ENCODE measurements at places on chromosomes 11 and 22.

GRCh38 chr11:61482513-61482912 is 26.0 kb upstream of the LRRC10B start:
- no peak for DNase-seq

- no peak for DNase-seq
Measured at GRCh38 chr22:29442976-29443375, 4.6 kb downstream of the RFPL1 start.

DNA sequence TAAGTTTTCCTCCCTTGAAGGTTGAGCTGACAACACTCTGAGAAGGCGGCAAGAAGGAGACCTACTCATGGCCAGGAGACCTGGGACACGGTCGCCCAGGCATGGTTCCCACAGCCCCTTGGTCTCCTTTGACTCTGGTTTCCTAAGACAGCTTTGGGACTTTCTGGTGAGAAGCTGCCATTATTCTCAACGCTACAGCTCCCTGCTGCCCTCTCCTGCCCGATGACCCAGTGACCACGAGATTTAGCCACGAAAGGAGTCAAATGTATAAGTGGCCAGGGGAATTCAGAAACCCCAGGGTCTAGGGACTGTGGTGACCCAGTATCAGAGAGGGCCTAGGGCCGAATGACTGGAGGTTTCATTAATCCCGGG is 699 bp upstream of the SDF2L1 start:
- no peak for DNase-seq

DNA sequence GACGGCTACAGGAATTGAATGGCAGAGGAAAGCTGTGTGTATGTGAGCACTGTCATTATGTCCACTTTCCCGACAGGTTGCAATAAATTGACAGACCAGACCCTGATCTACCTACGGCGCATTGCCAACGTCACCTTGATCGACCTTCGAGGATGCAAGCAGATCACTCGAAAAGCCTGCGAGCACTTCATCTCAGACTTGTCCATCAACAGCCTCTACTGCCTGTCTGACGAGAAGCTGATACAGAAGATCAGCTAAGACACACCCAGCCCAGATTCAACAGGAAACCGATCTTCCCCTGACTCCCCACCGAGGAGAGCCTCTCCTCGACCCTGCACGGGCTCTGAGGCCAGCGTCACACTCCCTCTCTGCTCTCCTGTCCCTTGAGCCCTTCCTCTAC is 11.5 kb upstream of the GRK2 start:
- DNase-seq = no peak

DNA sequence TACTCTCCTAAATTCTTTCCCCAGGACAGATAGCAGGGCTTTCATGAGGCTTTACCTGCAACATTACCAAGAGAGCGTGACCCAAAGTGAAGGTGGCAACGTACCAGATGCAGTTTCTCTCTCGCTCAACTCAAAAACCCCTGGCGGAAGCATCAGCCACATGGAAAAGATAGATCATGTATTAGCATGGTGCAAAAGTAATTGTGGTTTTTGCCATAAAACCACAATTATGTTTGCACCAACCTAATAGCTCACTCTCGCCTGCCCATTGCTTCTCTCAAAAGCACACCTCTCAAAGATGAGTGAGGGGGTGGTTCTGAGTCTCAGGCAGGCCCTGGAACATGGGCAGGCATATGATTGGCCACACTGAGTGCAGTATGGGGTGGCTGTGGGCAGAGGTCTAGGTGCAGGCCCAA is 7.0 kb downstream of the MS4A6A start:
- DNase-seq = no peak

GRCh38 chr11:120133216-120134105 is 4.5 kb downstream of the TRIM29 start:
- DNase-seq = no peak

DNA sequence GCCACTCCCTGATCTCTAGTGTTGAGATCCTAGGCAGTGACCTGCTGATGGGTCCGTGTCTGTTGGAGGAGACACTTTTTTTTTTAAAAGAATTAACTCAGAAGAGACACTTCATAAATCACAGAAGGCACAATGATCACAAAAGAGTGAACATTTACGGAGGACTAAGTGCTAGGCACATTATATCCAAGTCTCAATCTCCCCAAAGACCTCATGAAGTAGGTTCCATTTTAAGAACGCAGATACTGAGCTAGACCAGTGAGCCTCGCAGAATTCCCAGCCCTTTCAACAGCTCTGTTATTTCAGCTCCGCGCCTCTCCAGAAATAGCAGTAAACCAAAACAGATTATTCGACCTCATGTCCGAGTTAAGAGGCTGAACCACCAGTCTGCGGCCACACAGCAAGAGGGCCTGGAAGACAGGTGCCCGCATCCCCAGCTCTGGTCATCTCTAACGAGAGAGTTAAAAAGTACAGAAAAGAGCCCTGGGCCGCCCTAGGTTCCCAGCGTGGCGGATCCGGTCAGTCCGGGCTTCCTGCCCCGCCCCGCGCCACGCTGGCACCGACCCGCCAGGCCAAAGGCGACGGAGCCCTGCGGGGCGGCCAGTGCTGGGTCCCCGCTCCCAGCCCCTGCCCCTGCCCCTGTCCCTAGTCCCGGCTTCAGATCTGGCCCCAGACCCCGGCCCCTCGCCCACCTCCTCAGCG is 612 bp downstream of the XBP1 start:
- DNase-seq = no peak

All from activated CD8-positive, alpha-beta memory T cell treated with anti-CD3 and anti-CD28 coated beads for 1 hour (primary cell).